Stimulated activated naive CD4-positive, alpha-beta T cell treated with Interleukin-2 at 50 U/mL for 16 hours (primary cell): ENCODE measurements at places on chromosomes 1 and 21.

GRCh38 chr1:2099886-2100779 is 49.9 kb downstream of the PRKCZ start:
- no peak for DNase-seq

- no peak for DNase-seq
Observed at GRCh38 chr1:184860535-184860934, 105.9 kb upstream of the EDEM3 start.

DNA sequence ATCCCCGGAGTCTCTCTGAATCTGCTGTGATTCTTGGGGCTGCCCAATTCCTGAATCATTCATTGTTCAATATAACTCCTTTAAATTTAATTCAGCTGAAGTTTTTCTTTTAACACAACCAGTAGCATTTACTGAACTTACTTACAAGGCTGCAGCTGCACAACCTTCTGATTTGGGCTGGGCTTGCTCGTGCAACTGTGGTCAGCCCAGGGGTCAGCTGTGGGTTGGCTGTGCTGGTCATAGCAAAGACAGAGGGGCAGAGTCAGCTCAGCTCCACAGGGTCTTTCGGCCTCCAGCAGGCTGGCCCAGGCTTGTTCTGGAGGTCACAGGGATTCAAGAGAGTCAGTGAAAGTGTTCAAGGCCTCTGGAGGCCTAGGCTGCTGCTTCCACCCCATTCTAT is 186.1 kb downstream of the MATN1 start:
- DNase-seq, result no peak

DNA sequence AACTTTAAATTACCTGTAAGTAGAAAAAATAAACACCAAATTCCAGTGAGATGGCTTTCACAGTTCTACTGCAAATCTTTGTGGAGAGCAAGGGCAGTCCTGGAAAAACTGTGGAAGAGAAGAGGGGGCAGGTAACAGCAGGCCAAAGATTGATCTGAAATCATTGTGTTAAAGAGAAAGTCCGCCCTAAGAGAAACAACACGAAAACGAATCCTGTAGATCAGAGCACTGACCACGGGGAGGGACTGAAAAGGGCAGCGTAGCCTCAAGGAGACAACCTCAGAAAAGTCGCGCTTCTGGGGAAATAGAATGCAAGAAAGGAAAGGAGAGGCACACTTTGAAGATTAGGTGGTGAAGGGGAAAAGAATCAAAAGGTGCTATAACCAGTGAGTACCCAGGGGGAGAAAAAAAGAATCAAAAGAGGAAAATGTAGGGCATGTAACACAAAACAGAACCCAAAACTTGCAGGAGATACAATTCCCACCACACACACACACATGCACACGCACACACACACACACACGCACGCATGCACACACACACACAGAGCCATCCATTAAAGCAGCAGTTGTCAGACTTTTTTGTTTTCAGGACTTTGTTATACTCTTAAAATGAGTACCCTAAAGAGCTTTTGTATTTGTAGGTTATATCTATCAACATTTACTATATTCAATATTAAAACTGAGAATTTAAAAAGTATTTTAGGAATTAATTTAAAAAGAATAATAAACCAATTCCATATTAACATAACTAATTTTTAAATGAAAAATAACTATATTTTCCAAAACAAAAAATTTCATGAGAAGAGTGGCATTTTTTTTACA is 28.0 kb upstream of the KLF17 start:
- no peak for DNase-seq

DNA sequence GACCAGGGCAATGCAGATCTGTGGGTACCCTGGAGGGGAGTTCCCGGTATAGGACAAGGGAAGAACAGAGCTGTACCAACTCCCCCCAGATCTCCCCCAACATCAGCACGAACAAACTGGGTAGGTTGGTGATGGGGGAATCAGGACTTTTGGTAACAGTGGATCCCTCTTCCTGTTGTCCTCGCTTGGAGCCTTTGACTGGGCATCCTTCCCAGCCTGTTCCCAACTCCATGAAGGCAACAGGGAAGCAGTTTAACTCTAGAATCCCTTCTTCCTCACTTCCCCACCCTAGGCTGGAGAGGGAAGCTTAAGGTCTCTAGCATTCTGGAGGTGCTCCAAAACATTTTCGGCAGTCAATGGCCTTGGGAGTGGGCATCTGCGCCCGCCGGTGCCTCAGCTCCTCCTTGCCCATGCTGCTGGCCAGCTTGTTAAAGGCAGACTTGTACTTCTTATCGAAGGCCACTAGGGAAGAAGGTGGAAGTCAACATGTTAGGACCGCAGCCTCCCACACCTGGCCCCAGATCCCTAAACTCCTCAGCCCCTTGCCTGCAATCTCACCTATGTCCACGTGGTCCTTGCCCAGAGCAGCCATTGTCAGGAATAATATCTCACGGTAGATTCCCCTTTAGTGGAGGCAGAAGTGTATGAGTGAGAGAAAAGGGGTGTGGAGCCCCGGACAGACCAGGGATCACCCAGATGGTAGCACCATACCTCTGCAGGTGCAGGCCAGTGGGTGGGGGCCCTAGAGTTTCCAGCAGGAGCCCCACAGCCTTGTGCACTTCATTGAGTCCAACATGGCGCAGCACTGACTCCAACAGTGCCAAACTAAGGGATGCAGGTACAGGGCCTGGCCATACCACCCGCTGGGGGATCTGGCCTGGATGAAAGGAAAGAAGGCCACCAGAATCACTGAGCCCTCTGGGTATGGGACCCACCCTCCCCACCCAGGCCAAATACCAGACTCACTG is 7.5 kb upstream of the GATAD2B start:
- no peak for DNase-seq

DNA sequence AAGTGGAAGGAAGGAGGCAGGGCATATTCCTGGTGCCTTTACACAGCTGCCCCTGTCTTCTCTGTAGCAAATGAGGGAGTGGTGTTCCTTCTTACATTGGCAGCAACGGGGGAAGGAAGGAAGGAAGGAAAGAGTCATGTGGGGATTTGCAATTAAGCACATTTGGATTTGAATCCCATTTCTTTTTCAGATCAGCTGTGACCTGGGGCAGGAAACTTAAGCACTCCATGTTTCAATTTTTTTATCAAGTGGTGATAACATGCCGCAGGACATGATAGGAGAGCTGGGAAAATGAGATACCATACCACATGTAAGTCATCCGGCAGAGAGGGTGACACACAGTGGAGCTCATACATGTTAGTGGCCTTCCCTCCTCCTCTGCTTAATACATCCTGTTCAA is 186.8 kb downstream of the APP start:
- no peak for DNase-seq

DNA sequence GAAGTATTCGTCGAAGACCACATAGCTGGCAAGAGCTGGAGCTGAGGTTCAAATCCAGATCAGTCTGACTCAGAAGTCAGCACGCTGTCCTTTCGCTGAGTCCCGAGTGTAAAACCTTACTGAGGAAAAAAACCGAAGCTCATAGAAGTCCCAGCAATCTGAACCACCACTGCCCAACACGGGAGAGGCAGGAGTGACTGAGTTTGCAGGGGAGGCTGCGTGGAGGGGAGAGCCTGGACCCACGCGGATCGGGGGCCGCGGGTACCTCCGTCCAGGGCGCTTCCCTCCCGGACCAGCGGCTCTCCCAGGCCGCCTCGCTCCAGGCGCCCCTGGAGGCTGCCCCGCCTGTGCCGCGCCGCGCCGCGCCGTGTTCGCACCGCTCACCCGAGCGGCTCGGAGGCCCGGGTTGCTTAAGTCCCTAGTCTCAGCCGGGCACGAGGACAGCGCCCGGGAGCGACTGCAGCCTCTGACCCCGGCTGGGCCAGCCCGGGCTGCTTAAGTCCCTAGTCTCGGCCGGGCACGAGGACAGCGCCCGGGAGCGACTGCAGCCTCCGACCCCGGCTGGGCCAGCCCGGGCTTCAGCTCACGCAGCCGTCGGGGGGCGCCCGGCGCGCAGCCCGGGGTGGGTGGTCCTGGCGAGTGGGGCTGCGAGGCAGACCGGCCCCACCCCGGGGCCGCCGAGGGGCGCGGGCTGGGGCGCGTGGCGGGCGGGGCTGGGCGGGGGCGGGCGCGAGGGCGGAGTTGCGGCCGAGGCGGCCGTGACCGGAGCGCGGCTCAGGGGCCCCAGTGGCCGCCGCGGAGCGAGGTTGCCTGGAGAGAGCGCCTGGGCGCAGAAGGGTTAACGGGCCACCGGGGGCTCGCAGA is at the start of gene ADAMTSL4:
Gene ADAMTSL4, plus strand, starts transcription at position 777 of the 864 bp plus-strand sequence. CDS start 2,881 bp downstream, outside the sequence.
- no peak for DNase-seq

GRCh38 chr1:248140846-248141245 is 4.1 kb upstream of the OR2M5 start:
- no peak for DNase-seq

DNA sequence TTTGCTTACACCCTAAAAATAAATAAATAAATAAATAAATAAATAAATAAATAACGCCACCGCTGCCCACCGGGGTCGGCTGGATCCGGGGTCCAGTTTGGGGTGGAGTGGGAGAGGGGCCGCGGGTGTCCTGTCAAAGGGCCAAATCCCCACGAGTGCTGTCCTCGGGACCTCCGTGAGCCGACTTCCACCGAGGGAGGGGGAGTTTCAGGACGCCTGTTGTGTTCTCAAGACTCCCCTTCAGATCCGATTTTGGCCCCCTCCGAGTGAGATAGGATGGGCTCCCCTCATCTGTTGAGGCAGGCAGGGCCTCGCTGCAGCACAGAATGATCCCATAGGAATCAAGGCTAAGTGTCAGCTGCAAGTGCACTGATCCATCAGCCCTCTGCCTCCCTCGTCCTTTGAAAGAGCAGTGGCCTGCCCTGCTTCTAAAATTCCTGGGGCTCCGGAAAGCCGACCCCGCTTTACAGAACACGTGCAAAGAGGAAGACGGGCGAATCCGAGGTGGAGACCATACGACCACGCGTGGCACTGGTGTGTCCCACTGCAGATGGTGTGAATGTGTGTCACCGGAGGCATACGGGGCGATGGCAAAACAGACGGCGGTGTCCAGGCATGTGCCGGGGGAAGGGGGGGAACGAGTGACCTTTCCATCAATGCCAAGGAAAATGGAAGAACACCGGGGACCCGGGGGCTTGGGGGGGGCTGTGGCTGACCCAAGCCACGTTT is 3880.5 kb downstream of the SRGAP2C start:
- DNase-seq, result no peak

GRCh38 chr1:19425646-19426239 is 59.6 kb downstream of the CAPZB start:
- no peak for DNase-seq

DNA sequence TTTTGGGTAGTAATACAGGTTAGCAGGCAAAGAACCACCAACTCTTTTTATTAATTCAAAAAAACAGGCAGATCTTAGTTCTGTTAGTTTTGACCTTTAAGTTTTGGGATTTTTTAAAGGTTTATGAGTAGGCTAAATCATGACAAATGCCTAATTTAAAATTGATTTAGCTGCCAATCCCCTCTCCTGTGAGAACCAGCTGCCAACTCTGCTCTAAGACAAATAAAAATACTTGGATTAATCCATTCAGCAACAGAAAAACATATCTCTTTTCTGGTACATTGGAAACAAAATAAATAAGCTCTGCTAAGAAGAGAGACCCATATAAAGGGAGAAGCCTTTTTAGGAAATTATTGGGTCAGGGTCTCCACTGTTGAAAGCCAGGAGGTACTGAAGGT is 160.8 kb downstream of the NTMT2 start:
- no peak for DNase-seq
